ENCODE measurements at places on chromosomes 1 and 21.
A peak's percentile ranks its signal among the peaks of the same experiment; 100 is the strongest.

GRCh38 chr1:16927256-16927655, 5.5 kb downstream of the CROCC start:
- DNase-seq, result no peak

- no peak for DNase-seq
Measured at GRCh38 chr1:115140442-115141144, 51.3 kb upstream of the TSPAN2 start.

- no peak for DNase-seq
Measured at GRCh38 chr1:55867304-55867843, 652.2 kb upstream of the USP24 start.

DNA sequence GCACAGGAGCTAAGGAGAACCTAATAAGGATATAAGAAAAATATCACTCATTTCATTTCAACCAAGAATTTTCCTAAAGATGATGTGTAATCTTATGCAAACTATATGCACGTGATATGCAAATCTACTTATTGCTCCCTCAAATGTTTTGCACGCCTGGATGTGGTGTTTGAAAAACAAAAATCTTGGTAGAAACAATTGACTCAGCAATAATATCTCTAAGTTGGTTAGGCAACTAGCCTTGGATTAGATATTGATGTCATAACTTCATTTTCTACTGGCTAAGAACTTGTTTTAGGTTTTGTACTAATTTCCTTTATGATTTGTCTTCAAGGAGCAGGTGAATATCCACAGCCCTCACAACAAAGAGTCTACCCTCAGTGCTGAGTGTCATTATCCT, 164.6 kb downstream of the TM2D1 start:
- no peak for DNase-seq

GRCh38 chr1:214557952-214558735, 6.7 kb upstream of the PTPN14 start:
- DNase-seq, result no peak

DNA sequence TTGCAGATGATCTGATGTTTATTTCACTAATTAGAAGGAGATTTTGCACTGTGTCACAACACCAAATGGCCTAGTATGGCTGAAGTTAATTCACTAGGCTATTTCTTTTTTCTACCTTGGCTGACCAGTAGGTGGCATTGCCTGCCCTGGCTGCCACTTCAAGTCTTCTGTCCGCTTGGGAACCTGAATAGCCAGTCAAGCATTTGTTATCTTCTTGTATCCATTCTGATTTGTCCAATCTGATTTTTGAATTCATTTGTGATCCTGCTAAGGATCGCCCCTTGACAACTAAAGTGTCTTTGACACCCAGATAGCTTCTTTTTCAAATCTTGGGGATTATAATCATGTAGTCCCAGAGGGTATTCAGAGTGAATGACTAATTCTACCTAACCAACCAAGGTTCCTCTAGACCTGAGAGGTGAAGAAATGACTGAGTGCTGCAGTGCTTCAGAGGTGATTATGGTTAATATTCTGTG, 99.4 kb downstream of the GIPC2 start:
- DNase-seq, result peak; percentile 13

DNA sequence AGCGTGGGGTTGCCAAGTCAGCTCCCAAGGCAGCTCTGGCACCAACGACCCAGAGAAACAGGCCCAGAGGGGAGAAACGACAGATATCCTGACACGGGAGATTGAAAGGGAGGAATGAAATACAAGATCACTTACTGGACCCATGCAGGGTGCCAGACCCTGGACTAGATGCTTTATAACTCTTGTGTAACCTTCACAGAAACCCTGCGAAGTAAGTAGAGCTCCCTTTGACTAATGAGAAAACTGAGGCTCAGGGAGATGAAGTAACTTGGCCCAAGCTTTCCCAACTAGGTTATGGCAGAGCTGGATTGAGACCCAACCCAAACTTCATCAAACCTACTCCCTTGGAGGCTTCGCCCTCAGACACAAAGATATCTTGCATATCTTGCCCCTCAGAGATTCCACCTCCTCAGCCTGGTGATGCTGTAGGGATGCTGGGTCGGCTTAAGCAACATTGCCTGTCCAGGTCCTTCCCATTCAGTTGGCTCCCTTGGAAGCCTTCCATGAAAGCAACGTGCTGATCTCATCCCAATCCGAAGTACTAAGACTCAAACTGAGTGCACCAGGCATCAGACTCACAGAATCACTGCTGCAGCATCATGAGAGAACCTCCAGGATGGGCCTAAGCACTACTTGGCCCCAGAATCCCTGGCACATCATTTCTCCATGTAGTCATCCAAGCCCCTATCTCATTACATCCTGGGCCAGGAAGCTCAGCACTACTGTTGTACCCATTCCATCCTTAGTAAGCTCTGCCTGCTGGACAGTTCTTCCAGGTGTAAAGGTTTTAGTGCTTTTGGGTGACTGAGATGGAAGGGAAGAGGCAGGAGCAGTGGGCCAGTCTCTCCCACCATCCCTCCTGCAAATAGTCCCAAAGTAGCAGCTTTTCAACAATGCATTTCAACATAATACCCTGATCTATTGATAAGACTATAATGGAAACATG, 1.1 kb upstream of the IGSF9 start:
- no peak for DNase-seq

GRCh38 chr1:43035821-43036741, 77.4 kb upstream of the SLC2A1 start:
- no peak for DNase-seq

DNA sequence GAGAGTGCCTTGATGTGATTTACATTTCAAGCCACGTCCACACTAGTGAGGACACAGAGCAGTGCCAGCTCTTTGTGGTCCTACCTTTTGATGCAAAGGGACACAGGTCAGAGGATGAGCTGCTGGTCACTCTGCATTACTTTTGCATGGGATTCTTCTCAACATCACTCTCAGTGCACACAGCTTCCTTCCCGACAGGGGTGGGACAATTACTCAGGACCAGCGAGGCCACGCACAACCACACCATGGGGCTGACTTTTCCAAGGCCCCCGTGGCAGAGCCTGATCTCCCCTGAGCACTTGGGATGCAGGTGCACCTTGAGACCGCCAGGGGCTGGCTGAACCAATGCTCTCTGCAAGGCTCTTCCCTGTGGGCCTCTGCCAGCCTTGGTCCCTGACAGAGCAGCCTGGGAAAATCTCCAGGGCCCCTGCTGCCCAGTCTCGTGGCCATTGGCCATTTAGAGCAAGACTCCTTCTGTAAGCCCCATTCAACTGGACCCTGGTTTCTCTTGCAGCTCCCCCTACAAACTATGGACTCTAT, 13.2 kb upstream of the PRAMEF12 start:
- DNase-seq, result no peak

DNA sequence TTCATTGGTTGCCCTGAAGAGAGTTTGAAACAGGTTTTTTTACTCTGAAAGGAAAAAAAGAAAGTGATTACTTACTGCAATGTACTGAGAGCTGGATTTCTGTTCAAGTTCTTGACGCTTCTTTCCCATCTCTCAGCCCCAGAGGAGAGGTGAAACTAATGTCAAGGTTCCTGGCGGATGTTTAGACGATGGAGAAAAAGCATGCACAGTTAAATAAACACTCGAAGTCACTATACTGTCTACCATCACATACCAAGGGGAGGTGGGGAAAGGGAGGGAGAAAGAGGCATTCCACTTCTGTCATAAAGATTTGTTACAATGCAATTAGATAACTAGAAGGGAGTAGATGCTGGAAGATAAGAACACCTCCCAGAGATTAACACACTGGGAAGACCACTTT, 177.0 kb upstream of the TNR start:
- DNase-seq, result no peak

- no peak for DNase-seq
Measured at GRCh38 chr1:82446955-82447354, 646.2 kb downstream of the ADGRL2 start.

- DNase-seq, result no peak
Measured at GRCh38 chr1:158331106-158331425, 265 bp downstream of the CD1B start.

DNA sequence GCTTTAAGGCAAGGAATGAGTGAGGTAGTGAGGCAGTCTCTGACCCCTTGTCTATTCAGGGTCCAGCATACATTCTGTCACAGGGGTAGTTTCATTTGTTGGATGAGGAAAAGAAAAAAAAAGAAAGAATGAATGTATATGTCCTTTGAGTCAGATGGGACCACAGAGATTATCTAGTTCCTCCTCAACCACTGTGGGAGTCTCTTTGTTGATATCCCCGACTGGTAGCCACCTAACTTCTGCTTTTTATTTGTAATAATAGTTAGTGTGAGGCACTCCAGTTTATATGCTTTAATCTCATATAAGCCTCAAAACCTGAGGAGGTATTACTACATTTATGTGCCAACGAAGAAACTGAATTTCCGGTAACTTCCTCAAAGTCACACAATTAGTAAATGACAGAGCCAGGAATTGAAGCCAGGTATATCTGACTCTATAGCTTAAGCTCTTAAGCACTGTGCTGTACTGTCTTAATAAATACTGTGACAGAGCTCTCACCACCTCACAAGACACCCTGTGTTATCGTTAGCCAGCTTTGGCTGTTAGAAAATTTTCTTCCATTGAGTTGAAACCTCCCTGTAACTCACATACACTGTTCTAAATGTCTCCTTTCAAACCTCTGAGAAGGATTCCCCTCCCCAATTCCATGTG, 82.2 kb downstream of the MDM4 start:
- no peak for DNase-seq

GRCh38 chr1:62998845-62999649, 215.1 kb downstream of the ATG4C start:
- DNase-seq, result no peak

DNA sequence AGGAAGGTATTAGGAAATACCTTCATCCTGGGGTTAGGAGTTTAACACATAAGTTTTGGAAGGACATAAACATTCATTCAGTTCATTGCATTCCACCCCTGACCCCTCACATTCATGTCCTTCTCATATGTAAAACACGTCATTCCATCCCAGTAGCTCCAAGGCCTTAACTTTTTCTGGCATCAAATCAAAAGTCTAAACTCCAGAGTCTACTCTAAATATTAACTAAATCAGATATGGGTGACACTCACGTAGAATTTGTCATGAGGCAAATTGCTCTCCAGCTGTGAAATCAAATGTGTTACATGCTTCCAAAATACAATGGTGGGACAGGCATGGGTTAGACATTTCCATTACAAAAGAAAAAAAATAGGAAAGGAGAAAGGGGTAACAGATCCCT, 298.2 kb upstream of the LRRC7 start:
- DNase-seq, result no peak

DNA sequence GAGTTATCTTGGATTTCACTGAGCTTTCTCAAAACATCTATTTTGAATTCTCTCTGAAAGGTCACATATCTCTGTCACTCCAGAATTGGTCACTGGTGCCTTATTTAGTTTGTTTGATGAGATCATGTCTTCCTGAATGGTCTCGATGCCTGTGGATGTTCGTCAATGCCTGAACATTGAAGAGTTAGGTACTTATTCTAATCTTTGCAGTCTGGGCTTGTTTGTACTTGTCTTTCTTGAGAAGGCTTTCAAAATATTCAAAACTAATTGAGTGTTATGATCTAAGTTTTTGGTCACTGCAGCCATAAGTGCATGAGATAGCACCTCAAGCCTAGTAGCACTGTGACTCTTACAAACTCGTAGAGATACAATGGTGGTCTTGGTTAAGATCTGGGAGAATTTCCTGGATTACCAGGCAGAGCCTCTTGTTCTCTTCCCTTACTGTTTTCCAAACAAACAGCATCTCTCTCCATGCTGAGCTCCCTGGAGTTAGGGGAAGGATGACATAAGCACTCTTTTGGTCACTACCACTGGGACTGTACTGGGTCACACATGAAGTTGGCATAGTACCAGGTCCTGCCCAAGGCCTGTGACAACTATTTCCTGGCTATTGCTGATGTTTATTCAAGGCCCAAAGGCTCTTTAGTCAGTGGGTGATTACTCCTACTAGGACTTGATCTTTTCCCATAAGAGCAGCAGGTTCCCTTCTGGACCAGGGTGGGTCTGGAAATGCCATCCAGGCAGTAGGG, 25.6 kb downstream of the SLC22A15 start:
- no peak for DNase-seq

- no peak for DNase-seq
Measured at GRCh38 chr1:54310439-54311328, 95.5 kb downstream of the SSBP3 start.

- peak; percentile 32 for DNase-seq
Measured at GRCh38 chr21:36297938-36298572, 21.9 kb upstream of the MORC3 start.

- DNase-seq, result no peak
Measured at GRCh38 chr1:243413431-243414151, 157.8 kb downstream of the SDCCAG8 start.

- DNase-seq, result no peak
Measured at GRCh38 chr1:236733653-236734052, 47.4 kb downstream of the ACTN2 start.

DNA sequence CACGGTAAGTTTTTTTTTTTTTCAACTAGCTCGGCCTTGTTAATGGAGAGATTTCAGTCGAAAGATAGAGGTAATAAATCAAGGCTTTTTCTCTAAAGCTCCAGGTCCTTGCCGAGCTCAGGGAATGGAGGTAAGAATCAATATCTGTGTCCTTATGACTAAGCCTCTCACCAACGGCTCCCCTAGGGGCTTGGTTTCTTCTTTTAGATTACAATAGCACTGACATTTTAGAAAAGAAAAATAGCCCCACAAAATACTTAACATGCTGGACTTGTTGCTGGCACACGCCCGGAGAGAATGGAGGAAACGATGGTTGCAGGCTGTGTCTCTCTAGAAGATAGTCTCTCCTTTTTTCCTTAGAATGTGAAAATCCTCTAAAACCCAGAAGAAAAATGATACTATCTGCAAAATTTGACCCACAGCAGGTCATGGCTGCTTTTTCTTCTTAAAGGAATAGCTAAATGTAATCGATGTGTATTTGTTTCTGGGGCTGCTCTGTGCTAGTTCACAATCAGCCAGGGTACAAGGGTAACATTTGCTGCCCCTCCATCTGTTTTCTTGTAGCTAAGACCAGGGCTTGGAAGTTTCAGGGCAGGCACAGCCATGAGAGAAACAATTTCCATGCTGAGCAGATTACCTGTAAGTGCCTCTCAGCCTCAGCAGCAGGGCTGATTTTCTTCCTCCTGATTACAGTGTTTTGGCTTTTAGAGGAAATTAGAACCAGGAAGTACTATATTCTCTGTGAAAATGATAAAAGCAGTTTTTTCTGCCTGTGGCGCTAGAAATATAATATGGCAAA, 86.2 kb upstream of the GNG12 start:
- no peak for DNase-seq

DNA sequence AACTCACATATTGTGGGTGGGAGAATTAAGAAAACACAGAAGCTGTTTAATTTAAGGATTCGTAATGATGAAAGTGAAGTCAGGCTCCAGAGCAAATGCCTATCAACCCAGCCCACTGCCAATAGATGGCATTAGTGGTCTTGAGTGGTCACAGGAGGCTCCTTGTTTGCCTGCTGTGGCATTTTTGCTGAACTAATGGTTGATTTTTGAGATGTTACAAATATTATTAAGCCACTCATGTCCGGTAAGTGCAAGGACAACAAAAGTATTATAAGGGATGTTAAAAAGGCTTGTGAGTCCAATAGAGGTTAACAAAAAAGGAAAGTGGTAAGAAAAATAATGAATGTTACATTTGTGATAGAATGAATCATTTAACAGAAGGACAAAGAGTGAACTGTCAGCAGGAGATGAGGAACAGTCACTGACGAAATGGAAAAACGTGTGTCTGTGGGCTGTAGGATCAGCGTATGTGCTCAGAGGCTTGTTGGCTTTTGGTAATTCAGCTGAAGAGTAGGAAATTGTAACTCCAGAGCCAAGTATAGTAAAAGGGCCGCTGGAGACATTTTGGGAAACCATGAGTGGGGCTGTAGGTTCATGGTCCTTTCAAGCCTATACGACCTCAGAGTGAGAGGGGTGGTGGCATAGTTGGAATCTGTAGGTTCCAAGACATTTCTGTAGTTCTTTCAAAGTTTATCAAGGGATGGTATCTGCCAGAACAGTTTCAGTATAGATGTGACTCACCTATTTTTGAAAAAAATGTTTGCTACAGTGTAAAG, 11.2 kb downstream of the SFT2D2 start:
- DNase-seq, result no peak

Measured in stimulated activated CD8-positive, alpha-beta memory T cell treated with anti-CD3 and anti-CD28 coated beads, Interleukin-2, amount 100 ng/mL, for 48 hours (primary cell).